Activated CD8-positive, alpha-beta memory T cell treated with anti-CD3 and anti-CD28 coated beads, Interleukin-2, amount 50 U/mL, for 48 hours (primary cell): ENCODE measurements at places on chromosomes 6 and 20.
A peak's percentile ranks its signal among the peaks of the same experiment; 100 is the strongest.

- no peak for DNase-seq
Measured at GRCh38 chr6:14862845-14863244, 383.0 kb upstream of the JARID2 start.

GRCh38 chr6:82363428-82364086 lies at the start of gene TPBG:
Gene TPBG, plus strand, starts transcription at chr6:82363817. Its CDS starts 1,145 bp downstream, at chr6:82364962.
- DNase-seq: peak; percentile 55

GRCh38 chr6:13066050-13066449 lies 262.3 kb downstream of the TBC1D7 start:
- DNase-seq: no peak

GRCh38 chr6:95280686-95281273 lies 296.6 kb upstream of the MANEA start:
- DNase-seq: no peak

DNA sequence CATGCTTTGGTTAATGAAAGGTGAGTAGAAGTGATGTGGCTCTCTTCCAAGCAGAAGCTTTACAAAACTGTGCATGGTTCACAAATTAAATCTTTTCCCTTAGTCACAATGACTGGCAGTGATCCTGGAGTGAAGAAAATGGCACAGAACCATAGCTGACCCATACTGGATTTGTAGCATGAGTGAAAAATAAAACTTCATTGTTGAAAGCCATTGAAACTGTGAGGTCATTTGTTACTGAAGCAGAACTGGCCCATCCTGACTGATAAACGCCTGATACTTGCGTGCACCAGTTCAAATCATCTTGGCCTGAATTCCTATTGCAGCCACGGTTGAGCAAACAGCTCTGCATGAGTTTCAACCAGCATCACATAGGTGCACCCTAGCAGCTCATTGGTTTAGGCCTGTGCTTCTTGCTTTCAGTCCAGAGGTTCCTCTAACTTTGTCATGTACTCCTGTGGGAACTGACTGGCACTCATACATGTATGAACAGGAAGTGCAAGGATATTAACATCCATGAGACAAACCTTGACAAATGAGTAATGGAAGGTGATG lies 40.5 kb downstream of the SAMD5 start:
- DNase-seq: no peak

GRCh38 chr6:111591370-111591900 lies 14.2 kb downstream of the TRAF3IP2 start:
- DNase-seq: no peak

- DNase-seq: no peak
Measured at GRCh38 chr20:13900496-13900895, 89.9 kb downstream of the SEL1L2 start.

DNA sequence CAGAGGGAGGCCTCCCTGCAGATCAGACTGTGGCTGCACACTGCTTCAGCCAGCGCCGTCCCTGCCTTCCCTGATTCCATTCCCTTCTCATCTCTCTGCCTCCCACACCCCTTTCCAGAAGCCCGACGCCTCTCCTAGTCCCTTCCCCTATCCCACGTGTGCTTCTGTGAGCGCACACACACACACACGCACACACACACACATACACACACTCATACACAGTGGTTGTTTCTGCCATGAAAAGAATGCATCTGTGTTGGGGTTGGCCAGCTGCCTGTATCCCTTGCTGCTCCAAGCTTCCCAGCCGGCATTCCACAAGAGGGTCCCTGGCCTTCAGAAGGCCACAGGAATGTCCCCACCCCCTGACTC lies 51.7 kb downstream of the MOCS1 start:
- DNase-seq: no peak

DNA sequence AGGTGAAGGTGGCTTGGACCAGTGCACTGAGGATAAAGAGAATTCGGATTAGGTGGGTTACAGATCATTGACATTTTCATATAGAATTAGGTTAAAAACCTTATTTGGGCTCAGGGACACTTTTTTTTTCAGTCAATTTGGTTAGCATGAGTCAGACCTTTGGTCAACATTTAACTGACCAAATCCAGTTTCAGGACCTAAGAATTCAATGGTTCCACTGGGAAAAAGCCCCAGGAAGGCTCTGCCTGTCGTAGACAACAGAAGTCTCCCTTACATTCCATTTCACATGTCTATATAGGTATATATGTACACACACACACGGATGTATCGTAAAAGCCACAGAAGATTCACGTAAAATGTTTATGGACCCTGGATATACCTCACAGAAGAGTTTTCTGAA lies 184.2 kb upstream of the RREB1 start:
- no peak for DNase-seq

DNA sequence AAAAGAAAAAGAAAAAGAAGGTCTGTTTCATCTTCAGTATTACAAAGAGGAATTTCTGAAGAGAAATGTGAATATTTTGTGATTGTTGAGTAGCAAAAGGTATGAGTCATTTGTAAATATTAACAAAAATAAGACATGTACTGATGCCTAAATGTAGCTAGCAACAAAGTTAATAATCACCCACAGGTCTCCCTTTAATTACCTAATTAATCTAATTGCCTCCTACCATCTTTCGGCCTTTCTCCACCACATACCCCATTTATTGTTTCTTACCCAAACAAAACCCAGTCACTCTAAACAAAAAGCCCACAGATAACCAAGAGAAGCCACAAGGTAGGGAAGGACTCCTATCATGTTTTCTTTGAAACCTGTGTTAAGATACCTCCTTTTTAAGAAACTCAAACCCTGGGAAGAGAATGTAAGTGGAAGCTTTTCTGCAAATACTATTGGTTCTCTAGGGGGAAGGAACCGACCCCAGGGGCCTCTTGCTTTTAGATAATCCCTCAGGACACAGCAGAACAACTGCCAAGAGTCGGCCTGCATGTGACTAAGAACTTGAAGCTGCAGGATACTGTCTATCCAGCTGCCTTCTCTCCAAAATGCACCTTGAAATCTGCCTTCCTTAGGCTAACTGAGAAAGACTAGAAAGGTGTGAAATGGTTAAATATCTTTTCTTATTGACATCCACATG lies 16.1 kb upstream of the STK38 start:
- no peak for DNase-seq
